ENCODE measurements at places on chromosomes 5 and 9. TPM values are rescaled to one million over a fixed set of nuclear protein-coding genes. Genes with fewer than 3 reads are reported as not detected.

DNA sequence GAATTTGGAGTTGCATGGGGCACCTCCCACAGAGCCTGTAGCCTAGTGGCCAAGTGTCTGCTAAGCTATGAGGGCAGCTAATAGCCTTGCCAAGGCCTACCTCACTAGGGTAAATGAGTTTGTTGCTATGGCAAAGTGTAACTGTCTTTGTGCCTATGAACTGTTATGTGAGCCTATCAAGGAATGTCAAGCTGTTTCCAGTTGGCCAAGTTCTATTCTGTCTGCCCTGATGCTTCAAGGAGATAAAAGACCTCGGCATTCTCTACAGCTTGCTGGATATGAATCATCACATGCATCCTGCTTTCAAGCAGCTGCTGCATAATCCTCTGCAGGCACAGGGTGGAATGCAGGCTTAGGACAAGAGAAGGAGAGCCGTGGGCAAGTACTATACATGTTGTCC, 69.8 kb upstream of the CCDC112 start:
- no peak for DNase-seq

- DNase-seq, result no peak
These were observed 258.4 kb downstream of the FER start for GRCh38 chr5:109006129-109006528.

GRCh38 chr9:133585481-133586351, 23.5 kb downstream of the FAM163B start:
- DNase-seq, result no peak

DNA sequence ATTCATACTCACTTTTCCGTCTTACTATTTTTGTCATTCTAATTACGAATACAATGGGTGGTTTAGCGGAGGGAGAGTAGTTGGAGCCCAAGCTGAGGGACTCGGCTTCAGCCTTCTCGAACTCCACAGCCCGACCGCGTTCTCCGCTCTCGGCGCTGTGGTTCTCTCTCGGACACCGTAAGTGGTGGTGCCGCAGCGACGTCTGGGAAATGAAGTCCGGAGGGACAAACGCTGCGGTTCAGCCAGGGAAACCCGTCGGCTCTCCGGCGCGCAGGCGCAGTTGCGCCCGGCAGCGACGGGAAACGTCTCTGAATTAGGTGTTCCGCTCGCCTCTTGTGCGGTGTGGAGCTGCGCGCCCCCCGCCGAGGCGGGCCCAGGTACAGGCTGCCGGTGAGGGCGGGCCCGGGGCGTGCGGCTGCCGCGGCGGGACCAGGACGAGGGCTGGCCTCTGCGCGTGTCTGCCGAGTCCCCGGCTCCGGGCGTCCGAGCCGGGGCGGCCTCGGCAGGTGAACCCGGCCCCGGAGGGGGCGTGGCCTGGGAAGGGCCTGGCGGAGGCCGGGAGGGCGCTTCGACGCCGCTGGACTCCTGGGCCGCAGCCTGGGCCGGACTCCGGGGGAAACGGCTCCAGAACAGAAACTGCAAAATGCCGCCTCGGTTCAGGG, at the start of gene ZNF879:
ZNF879 (plus strand) TSS at position 277 of the 662 bp plus-strand sequence. CDS start 1,201 bp downstream, outside the sequence.
- DNase-seq, result peak; percentile 97

GRCh38 chr5:2278825-2279456, 396.2 kb upstream of the IRX4 start:
- DNase-seq, result no peak

GRCh38 chr9:3419893-3420292, 105.9 kb downstream of the RFX3 start:
- no peak for DNase-seq

DNA sequence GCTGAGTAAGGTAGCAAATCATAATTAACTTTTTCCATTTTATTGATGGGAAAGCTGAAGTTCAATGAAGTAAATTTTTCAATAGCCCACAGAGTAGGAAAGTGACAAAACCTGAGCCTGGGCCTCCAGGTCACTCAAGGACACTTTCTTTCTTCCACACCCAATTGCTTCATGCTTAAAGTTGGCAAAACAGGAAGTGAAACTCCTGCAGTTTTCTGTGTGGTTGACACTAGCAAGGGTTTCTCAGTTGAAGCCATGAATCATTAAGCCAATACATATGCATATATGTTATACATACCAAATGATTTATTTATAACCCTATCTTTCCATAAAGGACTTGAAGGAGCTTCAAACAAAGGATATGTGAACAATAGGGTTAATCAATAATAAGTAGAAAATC, 13.9 kb downstream of the TLR4 start:
- DNase-seq, result peak; percentile 59

DNA sequence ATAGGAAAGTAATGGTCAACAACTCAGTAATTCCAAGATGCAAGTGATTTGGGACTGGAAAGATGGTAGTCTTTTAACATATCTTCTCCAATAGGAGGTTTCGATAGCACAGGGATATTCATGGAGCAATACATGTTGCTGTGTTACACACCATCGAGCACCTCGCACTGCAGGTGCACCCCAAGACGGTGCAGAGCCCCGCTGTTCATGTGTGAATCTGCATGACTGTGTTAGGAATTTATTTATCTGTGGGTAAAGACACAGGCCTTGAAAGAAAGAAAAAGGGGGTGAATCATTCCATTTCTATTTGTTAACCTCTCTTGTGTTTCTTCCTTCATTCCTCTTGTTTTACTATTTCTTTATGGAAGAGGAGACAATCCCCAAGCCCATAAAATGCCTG, 217.1 kb downstream of the EBF1 start:
- no peak for DNase-seq

DNA sequence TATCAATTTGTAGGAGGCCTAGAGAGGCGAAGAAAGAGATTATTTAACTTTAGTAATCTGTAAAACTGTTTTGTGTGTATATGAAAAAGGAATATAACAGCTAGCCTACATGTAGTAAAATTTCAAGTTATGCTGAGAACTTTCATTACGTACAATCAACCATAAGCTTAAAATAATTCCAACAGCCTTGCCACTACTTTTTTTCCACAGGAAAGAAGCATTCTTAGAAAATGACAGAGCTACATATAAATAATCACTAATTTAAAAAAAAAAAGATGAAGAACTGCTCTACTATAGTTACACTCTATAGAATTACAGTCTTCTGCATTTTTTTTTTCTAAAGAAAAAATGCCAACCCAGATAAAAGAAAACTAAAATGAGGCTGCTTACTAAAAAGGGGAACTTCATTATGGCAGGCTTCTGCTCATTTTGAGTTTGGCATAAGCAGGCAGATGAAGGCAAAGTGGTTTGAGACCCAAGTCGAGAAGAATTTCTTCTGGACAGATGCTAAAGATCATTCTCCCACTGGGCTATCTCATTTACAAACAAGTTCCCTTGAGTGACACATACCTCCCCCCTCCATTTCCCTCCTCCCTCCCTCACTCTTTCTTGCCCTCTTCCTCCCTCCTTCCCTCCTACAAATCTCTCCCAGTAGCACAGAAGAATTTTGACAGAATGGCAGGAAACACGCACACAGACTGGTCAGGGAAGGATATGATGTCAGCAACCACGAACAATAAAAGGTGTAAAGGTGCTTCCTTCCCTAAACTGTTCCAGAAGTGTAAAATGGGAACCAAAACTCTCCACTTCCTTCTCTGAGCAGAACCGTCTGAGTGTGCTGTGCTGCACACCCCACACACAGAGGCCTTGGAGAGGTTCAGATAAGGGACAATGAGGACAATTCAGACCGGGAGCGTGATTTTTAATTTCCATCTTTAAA, 56.1 kb downstream of the MEF2C start:
- peak; percentile 55 for DNase-seq

DNA sequence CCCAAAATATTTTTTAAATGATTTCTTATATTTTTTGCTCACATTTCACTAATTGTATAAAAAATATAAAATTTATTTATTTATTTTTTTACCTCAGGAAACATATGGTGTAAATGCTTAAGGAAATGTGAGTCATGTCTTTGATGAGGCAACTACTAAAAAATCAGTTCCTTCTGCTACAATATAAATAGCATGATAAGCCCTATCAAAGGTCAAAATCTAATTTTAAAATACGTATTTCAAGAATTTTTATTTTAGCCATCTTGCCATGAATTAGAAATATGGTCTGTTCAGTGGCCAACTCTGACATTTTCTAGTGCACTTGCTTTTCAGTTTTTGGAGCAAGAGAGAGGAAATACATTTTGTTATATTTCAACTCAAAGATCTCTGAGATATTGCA, 50.5 kb downstream of the PDE4D start:
- no peak for DNase-seq

DNA sequence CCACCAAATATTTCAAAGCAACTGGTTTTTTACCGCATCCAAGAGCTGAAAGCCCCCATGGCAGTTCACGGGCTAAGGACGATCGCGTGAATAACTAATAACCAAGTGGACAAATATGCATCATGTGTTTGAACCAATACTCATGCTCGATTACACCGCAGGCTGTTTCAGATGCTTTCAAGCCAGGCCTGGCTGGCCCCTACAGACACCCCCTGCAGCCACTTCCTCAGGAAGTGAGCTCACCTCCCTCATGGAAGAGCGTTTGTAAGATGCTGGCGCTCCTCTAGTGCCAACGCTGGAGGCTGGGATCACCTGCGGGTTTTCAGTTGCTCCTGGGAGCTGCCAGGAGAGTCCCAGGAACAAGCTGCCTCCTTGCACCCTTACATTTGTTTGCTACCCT, 53.9 kb upstream of the PTCH1 start:
- no peak for DNase-seq

DNA sequence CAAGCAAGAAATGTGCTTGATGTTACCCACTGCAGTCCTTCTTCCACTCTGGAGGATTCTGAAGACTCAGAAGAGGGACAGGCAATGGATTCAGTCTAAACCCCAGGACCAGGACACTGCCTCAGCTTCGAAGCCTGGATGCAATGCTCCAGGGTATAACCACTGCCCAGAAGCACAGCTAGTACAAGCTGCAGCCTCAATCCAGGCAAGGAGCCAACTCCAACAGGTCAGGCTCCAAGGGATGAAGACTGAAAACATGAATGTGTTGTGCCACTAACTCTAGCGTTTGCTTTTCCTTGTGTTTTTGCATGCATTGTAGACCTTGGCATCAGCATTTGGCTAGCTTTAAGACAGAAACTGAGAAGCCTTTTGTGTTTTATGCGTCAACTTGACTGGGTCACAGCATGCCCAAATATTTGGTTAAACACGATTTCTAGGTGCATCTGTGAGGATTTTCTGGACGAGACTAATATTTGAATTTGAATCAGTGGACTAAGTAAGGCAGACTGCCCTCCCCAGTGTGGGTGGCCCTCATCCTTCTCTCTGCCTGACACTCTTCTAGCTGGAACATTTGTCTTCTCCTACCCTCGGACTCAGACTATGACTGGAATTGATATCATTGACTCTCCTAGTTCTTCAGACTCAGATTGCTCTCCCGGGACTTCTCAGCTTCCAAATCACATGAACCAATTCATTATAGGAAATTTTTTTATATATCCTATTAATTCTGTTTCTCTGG, 20.5 kb upstream of the GPX3 start:
- no peak for DNase-seq

- no peak for DNase-seq
These were observed 182.4 kb upstream of the CDH9 start for GRCh38 chr5:27220752-27221151.

DNA sequence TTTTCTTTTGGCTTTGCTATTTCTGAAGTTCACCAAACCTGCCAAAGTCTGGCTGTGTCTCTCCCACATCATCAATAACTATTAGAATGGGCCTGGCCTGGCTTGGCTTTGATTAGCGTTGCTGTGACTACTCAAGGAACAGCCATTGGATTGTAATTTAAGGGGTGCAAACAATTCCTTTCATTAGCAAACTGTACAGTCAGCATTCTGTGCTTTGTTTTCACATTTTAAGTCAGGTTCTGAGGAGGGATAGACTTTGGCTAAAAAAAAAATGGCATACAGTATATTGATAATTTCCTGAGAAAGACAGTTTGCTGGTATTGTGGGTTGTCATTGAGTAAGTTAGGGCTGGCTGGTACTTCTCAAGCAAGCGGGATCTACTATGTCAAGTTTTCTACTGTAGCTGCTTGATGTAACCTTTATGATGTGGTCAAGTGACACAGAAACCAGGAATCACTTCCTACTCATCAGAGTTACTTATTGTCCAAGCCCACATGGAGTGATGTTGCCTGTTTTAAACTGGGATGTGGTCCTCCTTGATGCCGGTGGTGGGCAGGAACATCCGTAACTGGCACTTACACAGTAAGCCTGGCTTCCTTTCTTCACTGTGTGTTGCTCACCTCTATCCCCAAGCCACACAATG, 161.4 kb downstream of the CD180 start:
- no peak for DNase-seq

DNA sequence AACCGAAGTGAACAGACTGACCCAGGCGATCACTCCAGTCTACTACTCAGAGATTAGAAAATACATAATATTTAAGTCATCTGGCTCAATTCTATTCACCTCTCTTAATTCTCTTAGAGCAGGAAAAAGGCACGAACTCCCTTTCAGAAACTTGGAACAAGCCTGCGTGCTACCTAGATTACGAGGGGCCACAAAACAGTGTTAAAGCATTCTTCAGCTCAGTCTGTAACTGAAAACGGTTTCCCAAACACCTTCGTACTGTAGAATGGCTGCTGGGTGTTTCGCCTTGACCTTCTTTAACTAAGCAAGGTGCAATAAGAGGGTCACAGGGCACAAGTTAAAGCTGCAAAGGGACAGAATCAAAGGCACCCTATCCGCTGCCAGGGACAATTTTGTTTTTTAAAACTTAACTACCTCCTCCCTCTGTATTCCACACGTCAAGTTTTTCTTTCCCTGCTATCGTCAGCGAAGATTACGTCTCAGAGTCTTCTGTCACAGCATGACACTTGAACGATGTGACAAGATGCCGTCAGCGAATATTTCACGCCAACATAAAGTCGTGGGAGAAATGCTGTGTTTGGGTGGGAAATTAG, 687 bp downstream of the LYSMD3 start:
- no peak for DNase-seq

DNA sequence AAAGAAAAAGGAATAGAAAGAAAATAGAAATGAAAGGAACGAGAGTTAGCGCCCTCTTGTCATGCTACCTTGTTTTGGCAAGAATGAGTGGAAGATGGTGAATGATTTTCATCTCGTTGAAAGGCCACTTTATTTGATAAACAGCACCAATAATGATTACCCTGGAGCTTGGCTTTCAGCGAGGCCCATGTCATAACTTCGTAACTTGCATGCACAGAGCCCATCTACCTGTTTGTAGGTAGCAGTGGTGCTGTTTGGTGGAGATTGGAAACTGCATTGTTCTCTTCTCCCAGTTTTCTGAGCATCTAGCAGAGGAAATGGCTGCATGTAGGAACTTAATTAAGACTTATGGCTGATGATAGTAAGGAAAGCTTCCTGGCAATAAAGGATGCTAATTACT, 59.3 kb downstream of the NPR3 start:
- DNase-seq, result no peak

DNA sequence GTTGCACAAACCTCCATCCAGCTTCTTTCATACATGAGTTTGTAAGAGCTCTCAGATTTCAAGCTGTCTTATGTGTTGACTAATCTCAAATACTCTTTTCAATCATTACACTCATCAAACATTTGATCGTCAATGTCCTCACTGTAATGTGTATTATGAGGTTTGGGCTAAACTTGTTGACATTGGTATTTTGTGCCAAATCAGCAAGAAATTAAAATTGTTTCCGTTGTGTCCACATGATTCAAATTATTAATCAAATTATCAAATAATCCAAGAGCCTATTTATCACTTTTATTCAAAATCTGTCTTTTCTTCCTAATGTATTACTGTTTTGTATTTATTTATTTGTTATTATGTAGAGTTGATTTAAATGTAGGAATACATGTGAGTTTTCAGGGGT, 283.4 kb downstream of the GAS1 start:
- no peak for DNase-seq

S100Z gene
- 1.4 TPM for total RNA-seq

CERCAM gene
- total RNA-seq, result 1.3 TPM

DMRT2 gene
- 0.21 TPM for total RNA-seq

CNTFR gene
- not detected for total RNA-seq

GMCL2 gene
- 0.07 TPM for total RNA-seq

SIGMAR1 gene
- total RNA-seq, result 128 TPM

PCDHGC3 gene
- 0.24 TPM for total RNA-seq

Measured in activated CD4-positive, alpha-beta T cell treated with anti-CD3 and anti-CD28 coated beads, Interleukin-2, amount 10 ng/mL, durations not matched to agents 24 days and 14 days (primary cell).